ENCODE measurements at places on chromosomes 3 and 15.

- no peak for DNase-seq
Observed at GRCh38 chr15:45810201-45810600, 175.4 kb downstream of the SQOR start.

DNA sequence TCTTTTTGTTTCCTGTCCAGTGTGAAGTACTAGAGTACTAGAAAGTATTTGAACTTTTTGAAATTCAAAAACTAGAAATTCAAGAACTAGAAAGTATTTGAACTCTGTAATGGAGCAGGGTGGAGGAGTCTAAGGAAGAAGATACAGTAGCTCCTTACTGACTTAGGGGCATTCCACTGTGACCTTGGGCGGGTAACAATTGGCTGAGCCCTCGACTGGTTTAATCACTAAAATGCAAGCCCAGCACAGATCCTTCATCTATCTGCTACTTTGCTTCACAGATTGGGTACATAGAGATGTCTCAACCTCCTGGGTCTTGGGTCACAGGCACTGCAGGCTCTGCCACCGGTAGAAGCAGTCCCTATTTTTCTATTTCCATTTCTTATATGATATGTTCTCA is 462.1 kb upstream of the AGTR1 start:
- no peak for DNase-seq

DNA sequence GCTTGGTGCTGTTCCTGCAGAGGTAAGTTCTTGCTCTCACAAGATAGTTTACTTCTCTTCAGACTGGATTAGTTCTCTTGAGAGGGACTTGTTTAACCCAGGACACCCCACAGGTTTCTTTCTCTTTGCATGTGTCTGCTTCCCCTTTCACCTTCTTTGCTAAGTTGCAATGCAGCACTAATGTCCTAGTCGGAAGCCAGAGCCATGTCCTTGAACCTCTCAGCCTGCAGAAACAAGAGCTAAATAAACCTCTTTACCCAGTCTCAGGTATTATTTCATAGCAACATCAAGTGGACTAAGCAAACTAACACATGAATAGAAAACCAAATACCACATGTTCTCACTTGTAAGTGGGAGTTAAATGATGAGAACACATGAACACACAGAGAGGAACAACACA is 915.2 kb downstream of the NSUN3 start:
- no peak for DNase-seq

DNA sequence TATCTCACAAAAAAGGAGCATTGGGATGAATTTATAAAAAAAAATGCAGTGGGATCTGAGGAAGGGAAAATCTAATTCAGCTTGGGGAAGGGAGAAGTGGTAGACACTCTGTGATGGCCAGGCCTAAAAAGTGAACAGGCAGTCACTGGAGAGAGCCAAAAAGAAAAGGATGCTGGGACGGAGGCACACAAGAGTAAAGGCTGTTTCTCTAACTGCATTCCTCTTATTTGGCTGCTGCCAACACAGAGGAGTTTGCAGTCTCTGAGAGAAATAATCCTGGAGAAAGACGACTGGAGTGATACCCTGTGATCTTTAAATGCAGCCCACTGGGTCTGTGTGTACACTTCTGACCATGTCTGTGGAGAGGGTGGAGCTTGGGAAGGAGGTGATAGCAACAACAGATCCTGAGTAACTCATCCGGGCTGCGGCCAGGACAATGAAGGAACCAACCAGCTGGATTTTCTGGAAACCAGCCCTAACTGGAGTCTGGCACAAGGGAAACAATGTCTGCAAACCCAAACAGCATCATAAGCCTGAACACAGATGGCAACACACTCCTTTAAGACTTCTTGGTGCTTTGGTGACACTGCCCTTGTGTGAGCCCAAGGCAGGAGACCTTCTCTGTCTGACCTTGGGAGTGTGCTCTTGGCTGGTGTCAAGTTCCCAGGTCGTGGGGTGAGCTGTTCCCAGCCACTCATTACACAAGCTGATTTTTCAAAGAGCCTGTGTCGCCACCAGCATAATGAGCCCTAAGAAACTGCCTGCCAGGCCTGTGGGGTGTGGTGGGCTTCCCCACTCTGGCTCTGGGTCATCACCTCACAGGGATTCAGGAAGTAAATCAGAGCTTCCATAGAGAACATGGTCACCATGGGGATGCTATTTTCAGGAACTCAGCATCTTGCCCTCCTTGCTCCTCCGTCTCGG is 8.0 kb downstream of the FYCO1 start:
- DNase-seq: no peak

GRCh38 chr15:67803299-67803698 is 22.0 kb upstream of the SKOR1 start:
- DNase-seq: no peak

Data from activated CD8-positive, alpha-beta memory T cell treated with anti-CD3 and anti-CD28 coated beads for 4 hours (primary cell).